ENCODE measurements at places on chromosomes 5 and 9.

DNA sequence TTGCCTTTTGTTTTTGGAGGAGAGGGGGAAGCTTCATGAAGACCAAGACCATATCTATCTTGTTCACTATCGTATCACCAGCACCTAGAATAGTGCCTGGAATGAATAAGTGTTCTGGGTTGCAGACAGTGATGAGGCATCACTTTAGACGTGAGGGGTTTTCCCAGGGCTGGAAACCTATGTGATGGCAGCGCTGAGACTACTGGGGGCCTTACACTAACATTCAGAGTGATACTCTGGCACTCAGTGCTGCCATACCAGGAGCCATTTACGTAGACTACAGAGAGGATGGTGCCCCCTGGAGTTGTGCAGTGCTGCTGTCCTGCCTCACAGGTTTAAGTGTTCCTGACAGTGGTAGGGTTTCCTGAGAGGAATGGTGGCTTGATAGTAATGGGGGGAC is 6.9 kb downstream of the CCL19 start:
- no peak for DNase-seq

DNA sequence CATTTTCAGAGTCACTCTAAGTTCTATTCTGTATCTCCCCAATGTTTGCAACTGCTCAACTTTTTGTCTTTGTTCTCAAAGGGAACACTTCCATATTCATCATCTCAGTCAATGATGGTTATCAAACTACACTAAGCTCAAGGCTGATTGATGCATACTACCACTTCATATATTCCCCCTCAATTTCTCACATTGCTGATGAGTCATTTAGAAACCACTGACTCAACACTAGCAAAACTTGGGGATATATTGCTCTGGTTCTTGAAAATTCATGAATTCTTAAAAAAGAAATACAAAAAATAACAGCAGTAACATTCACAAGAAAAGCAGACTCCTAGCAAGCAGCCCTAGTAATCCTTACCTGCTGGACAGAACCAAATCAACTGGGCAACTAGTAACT is 52.2 kb downstream of the ABHD17B start:
- DNase-seq: no peak

GRCh38 chr9:85727500-85727899 is 14.3 kb downstream of the AGTPBP1 start:
- DNase-seq: no peak

DNA sequence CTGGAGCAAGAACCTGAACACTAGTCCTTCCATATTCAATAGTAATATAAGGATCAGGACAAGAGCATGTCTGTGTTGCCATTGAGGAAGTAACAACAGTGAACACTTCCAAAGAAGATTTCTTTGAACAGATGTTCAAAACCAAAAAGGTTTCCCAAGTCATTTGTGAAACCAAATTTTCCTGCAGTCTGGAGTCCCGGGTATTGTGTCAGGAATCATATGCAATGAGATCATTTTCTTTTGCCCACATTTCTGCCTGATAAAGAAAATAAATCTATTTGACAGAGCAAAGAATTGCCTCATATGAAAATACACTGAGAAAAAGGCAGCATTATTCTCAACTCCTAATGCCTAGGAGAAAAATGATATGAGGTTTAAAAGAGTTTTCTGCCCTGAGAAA is 151.7 kb downstream of the SNX18 start:
- DNase-seq: no peak

DNA sequence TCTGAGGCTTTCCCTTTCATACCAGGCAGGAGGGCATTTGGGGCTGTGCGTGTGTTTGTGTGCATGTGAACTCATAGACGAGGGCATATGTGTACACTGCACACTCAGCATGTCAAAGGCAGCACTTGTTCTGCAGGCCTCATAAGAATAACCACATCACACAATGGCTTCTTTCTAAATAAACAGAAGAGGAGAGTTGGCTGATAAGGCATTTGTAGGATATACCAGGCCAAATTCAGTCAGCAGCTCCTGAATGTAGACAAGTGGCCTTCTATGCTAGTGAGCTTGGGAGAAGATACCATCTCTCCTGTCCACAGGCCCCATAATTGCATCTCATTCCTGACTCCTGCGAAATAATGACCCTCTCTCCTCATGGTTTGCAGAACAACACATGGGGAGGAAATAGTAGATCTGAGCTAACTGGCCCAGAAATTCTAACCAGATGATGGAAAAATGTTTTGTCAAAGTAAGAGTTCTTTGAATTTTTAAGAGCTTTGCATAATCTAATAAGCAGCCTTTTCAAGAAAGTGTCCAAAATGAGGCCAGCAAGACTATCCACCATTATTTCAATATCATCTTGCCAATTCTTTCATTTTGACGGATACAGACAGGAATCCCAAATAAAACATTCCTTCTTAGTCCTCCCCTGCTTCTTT is 60.5 kb upstream of the GAS1 start:
- no peak for DNase-seq

GRCh38 chr5:151021746-151022145 is 1.4 kb downstream of the GPX3 start:
- DNase-seq: no peak

GRCh38 chr5:156218367-156219158 is 108.4 kb upstream of the SGCD start:
- DNase-seq: no peak

GRCh38 chr9:125461636-125462190 is 200.1 kb downstream of the GAPVD1 start:
- no peak for DNase-seq

- no peak for DNase-seq
Measured at GRCh38 chr9:34440017-34440416, 18.4 kb downstream of the FAM219A start.

DNA sequence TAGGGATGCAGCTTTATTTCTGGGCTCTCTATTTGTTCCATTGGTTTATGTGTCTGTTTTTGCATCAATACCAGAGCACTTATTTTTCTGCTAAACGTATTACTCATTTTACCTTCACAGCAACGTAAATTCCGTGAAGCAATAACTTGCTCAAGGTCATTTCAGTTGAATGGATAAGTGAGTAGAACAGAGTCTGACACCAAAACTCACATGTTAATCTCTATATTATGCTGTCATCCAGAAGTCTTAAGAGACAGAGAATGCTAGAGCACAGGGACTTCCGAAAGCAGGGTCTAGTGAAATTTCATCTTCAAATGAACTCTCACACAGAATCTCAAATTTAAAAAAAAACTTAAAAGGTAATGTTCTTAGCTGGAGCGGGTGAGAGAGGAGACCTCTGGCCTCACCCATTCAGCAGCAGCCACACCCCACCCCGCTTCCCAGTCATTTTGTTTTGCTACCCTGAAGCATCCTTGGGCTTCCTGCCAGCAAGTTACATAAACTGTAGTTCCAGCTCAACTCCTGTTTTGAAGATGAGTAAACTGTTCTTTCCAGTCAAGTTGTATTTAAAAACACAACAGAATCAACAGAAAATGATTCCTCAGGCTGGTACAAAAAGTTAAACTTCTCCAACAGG is 69.3 kb downstream of the TRIM36 start:
- no peak for DNase-seq

GRCh38 chr9:137688725-137689124 is 69.9 kb downstream of the EHMT1 start:
- DNase-seq: no peak

- DNase-seq: no peak
Measured at GRCh38 chr5:8749556-8749955, 796.3 kb downstream of the SEMA5A start.

DNA sequence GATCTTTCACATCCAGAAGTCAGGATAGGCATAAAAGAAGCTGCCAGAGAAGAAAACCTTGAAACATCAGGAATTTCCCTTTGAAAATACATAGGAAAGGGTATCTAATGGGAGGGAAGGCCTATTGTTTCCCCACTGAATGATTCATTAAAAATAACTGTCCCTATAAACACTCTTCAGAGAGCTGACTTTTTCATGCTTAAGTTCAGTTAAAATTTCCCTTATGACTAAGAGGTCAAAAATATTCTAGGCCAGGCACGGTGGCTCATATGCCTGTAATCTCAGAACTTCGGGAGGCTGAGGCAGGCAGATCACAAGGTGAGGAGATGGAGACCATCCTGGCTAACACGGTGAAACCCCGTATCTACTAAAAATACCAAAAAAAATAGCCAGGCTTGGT is 499.5 kb downstream of the ENC1 start:
- DNase-seq: no peak

- no peak for DNase-seq
Measured at GRCh38 chr9:79671558-79671957, 99.8 kb downstream of the TLE4 start.

DNA sequence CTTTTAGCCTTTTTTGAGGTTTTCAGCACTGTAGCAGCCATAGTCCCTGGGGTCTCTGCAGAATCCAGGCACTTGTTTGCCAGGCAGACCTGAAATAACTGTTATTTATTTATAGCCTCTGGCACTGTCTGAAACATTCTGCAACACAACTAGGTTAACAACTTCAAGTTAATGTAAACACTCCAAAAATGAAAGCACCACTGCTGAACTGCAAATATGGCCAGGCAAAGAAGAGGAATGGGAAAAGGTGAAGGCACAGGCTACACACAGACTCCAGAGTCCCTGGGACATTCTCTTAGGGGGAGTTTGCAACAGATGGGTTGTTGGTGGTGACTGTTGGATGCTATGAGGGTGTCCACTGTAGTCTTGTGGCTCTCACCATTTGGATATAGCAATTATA is 369.0 kb downstream of the MAT2B start:
- DNase-seq: no peak

GRCh38 chr5:579211-579610 is 32.9 kb upstream of the CEP72 start:
- DNase-seq: no peak
